ENCODE measurements at places on chromosomes 13 and 19.

DNA sequence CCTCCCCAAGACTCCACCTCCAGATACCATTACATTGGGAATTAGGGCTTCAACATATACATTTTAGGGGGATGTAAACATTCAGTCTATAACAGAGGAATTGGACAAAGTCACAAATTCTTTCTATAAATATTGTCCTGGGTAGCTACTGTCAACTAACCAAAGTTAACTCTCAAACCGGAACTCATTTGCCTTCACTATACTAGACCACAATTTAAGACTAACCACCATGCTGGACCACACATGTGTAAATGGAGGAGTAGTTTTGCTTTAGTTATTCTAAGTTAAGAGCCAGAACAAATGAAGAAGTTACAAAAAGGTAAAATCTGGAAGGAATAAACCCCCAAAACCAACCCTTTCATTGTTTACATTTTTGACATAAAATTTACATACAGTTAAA lies 222.8 kb downstream of the NDFIP2 start:
- DNase-seq: no peak

- DNase-seq: no peak
These were observed 32.3 kb upstream of the EHD2 start for GRCh38 chr19:47680858-47681332.

DNA sequence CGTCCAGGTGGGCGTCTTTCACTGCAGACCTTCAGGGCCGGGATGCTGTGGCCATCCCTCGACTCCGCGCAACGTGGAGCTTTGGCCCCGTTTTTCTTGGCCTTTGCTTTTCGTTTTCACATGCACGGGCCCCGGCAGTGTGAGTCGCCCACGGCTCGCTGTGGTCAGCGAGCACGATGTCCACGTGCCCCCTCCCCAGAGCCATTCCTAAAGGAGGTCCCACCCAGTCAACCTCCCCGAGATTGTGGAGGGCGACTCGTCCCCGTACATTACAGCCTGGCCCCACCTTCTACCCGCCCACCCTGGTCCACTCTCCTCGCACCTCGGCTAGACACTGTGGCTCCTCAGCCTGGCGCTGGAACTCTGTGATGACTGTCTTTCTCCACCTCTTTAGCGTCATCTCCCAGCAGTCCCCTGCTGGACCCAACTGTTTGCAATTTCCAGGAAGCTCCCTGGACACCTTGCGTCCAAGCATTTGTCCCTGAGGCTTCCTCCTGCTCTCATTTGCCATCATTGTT lies 405 bp downstream of the ZNF446 start:
- DNase-seq: no peak

GRCh38 chr19:16031872-16032200 lies 44.5 kb upstream of the TPM4 start:
- no peak for DNase-seq

DNA sequence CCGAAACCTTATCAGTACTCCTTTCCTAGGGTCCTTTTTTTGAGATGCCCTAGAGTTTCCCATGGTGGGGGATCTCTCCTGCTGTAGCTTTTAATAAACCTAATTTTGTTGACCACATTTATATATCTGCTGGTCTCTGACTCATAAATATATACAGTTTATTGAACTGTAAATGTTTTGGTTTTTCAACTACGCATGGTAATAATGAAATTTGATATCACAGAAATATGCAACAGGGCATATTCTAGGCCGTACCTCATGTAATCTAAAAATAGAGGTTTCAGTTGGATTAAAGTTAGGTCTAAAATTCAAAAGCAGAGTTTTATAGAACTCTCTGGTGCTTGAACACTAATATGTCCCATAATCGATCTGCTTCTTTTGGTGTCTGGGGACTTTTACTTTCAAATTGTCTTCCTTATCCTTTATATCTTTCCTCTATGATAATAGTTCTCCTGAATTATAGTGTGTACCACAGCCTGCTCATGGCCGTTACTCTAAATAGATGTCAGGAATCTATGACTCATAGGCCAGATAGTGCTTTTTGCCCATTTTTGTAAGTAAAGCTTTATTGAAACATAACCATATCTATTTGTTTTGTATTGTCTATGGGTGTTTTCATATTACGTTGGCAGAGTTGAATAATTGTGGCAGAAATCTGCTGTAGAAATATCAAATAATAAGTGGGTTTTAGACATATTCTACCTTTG lies 324.8 kb upstream of the PCDH9 start:
- no peak for DNase-seq

- DNase-seq: no peak
These were observed 9.9 kb downstream of the DNM2 start for GRCh38 chr19:10727685-10728201.

DNA sequence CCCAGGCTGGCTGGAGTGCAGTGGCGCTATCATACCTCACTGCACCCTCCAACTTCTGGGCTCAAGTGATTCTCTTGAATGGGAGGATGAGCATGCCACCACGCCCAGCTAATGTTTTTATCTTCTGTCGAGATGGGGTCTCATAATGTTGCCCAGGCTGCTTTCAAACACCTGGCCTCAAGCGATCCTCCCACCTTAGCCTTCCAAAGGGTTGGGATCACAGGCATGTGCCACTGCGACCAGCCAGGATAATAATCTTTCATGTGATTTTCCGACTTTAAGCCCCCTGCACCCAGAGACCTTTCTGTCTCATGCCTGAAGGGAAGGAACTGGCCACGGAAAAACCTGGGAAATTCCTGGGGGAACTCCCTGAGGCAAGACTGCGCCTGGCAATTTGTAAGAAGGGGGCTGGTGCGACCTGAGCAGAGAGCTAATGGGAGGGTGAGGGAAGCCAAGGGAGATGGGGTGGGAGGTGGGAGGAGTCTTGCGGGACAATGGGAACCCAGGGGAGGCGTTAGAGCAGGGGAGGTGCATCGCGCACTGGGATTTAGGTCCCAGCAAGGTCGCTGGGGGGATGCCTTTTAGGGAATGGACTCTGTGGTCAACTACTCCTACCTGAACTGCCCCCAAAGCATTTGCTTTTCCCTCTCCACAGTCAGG lies 1.2 kb upstream of the CCDC124 start:
- no peak for DNase-seq

DNA sequence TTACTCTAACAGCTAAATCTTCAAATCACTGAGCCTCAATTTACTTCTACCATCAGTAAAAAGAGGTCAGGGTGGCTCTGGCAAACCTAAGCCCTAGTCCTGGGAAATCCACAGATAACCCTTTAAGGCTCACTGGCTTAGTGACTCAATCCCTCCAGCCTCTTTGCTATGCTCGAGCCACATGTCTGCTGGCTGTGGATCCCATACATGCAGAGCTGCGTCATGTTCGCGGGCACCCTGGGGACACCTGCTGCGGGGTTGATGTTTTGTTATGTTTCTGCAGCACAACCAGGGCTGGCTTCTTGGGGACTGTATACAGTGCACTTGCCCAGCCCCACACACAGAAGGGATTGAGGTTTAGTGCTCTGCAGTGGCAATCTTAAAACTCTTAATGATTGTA lies 41.6 kb upstream of the C13orf42 start:
- no peak for DNase-seq
